A673 (cell line): ENCODE measurements at places on chromosomes 5 and 9. TPM values are rescaled to one million over a fixed set of nuclear protein-coding genes. Genes with fewer than 3 reads are reported as not detected.

- H3K36me3 ChIP-seq = no peaks in the 10 kb centered on the region
- no peak for DNase-seq
- no peak overlapping the region for H3K27ac ChIP-seq
- no peak overlapping the region for H3K4me3 ChIP-seq
- H3K27me3 ChIP-seq = peaks cover under 1% of the 10 kb centered on the region
These were observed 299.9 kb upstream of the MSX2 start for GRCh38 chr5:174424219-174425053.

GRCh38 chr5:91468651-91469422 lies 85.7 kb upstream of the ARRDC3 start:
- no peak overlapping the region for H3K4me3 ChIP-seq
- H3K27ac ChIP-seq = no peak overlapping the region
- H3K36me3 ChIP-seq = no peaks in the 10 kb centered on the region
- H3K4me1 ChIP-seq = peaks cover 8% of the 10 kb centered on the region

DNA sequence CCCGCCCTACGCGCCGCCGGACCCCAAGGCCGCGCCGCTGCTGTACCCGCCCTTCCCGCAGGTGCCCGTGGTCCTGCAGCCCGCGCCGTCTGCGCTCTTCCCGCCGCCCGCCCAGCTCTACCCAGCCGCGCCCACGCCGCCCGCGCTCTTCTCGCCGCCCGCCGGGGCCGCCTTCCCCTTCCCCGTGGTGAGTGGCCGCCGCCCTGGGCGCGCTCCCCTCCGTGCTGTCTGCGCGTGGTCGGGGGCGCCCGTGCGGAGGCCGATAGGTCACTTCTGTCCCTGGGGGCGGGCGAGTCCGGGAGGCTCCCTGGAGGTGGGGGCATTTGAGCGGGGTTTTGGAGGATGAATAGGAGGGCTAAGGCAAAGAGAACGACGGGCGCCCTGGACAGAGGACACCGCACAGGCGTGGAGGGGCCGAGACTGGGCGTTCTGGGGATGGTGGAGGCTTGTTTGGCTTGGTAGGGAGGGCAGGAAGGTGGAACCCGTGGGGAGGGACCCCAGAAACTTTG lies 9.6 kb downstream of the PRRT1B start:
- H3K4me1 ChIP-seq = no peaks in the 10 kb centered on the region
- H3K36me3 ChIP-seq = no peaks in the 10 kb centered on the region
- no peak overlapping the region for H3K4me3 ChIP-seq
- no peak overlapping the region for H3K27ac ChIP-seq
- no peak for DNase-seq
- peaks cover 20% of the 10 kb centered on the region for H3K27me3 ChIP-seq

GRCh38 chr9:3008091-3008490 lies 164.2 kb upstream of the PUM3 start:
- no peak overlapping the region for H3K4me3 ChIP-seq
- no peak overlapping the region for H3K27ac ChIP-seq
- H3K36me3 ChIP-seq = no peaks in the 10 kb centered on the region
- no peaks in the 10 kb centered on the region for H3K27me3 ChIP-seq
- H3K4me1 ChIP-seq = no peaks in the 10 kb centered on the region
- no peak for DNase-seq

- H3K4me1 ChIP-seq = no peaks in the 10 kb centered on the region
- H3K27me3 ChIP-seq = no peaks in the 10 kb centered on the region
- no peak for DNase-seq
- no peak overlapping the region for H3K4me3 ChIP-seq
- no peaks in the 10 kb centered on the region for H3K36me3 ChIP-seq
These were observed 24.2 kb upstream of the HAPLN1 start for GRCh38 chr5:83744821-83745220.

DNA sequence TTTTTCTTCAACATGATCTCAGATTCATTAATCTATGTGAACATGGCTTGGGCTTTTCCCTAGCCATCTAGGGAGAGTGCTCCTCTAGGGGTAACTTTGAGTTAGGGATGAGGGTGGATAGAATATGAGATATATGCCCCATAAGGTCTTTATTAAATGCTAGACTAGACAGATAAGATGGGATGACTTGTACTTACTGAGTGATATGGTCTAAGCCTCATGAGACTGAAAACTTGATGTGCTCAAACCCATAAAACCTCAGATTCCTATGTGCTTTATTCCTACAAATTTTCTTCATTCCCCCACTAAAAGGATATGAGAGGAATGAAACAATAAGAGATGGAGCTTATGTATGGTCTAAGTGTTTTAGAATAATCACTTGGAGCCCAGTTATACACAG lies 386.6 kb downstream of the YTHDC2 start:
- H3K27ac ChIP-seq = no peak overlapping the region
- peaks cover 17% of the 10 kb centered on the region for H3K27me3 ChIP-seq
- DNase-seq = no peak
- no peaks in the 10 kb centered on the region for H3K36me3 ChIP-seq

- H3K4me1 ChIP-seq = peaks cover 54% of the 10 kb centered on the region
- no peaks in the 10 kb centered on the region for H3K36me3 ChIP-seq
- no peaks in the 10 kb centered on the region for H3K27me3 ChIP-seq
- H3K4me3 ChIP-seq = no peak overlapping the region
- H3K27ac ChIP-seq = peak overlapping the region; percentile 34
- DNase-seq = no peak
These were observed 134.6 kb downstream of the OLFM1 start for GRCh38 chr9:135221951-135222631.

DNA sequence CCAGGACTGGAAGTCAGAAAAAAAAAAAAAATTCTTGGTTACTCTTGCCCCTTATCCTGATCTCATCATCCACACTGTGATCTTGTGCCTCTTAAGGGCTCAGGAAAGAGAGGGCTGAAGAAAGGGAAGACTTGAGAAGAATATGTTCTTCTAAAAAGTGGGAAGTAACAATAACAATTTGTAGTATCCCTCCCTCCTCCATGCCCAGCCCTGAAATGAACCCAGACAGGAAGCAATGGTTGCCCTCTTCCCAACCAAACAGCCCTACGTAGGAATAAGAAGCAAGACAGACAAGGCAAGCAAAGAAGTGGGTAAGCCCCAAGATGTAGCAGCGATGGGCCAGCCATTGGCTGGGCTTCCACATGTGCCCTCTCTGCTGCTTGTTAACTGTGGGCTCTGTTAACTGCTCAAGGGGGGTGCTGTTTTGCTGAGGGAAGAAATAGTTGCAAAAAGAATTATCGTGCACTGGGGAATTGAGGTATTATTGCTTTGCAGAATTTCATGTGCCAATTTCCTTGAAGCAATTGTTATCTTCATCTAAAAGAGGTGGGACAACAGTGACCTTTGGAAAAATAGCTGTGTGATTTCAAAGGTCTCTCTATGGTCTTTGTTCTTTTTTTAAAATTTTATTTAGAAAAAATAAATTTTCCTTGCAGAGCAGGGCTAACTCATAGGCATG lies 146.6 kb upstream of the PCA3 start:
- no peak for DNase-seq
- no peaks in the 10 kb centered on the region for H3K4me1 ChIP-seq
- H3K27ac ChIP-seq = no peak overlapping the region

DNA sequence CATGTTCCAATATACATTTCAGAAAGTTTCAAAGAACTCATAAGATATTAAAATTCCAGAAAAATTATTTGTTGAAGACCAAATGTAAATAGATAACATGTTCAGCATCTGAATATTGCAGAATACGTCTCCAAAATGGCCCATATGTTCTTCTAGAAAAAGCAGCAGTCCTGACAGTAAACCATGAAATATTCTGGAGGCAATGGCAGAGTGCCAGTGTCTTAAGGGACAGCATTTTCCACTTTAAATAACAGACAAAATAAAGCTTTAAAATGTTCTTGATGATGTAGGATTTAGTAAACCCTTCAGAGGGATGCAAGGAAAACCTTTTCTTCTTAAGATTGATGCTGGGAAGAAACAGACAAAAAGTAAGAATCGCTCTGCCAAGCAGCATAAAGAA lies 721.0 kb downstream of the NR2F1-AS1 start:
- H3K4me1 ChIP-seq = no peaks in the 10 kb centered on the region
- H3K27me3 ChIP-seq = no peaks in the 10 kb centered on the region
- no peak for DNase-seq

DNA sequence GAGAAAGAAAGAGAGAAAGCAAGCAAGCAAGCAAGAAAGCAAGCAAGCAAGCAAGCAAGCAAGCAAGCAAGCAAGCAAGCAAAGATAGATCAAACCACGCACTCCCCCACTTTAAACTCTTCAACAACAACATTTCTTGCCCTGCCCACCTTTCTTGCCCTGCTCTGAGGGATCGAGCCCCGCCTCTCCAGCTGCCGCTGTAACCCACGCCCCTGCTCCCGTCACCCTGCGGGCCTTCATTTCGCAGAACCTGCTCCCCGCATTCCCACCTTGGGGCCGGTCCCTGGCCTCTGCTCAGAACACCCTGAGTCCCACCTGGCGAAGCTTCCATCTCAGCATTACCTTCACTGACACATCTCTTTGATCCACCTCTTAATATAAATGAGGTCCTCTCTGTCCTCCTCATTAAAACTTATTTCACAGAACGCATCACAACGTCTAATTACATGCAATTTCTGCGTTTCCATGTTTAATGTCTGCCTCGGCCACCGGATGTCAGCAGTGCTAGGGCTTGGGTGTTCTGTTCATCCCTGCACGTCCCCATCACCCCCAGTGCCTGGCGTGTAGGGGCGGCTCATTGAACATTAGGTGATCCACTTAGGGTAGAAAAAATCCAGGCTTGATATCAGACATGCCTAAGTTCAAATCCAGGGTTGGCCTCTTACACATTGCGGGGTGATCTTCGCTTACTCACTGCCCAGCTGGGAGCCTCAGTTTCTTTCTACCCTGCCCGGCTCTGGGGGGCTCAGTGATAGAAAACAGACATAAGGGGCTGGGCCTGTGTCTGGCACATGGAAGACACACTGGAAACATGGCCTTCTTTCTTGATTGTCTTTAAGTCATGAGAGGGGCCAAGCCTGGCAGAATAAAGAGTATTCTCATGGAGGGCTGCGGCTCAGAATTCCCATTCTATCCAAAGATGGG lies 187.6 kb downstream of the DAB2IP start:
- DNase-seq = peak; percentile 21
- no peaks in the 10 kb centered on the region for H3K36me3 ChIP-seq
- no peaks in the 10 kb centered on the region for H3K27me3 ChIP-seq
- H3K4me1 ChIP-seq = no peaks in the 10 kb centered on the region
- H3K27ac ChIP-seq = no peak overlapping the region
- no peak overlapping the region for H3K4me3 ChIP-seq

- no peaks in the 10 kb centered on the region for H3K4me1 ChIP-seq
- no peak overlapping the region for H3K4me3 ChIP-seq
- peaks cover 13% of the 10 kb centered on the region for H3K27me3 ChIP-seq
- H3K36me3 ChIP-seq = no peaks in the 10 kb centered on the region
- no peak for DNase-seq
These were observed 397.7 kb upstream of the RIOK2 start for GRCh38 chr5:97580746-97581145.

- no peaks in the 10 kb centered on the region for H3K27me3 ChIP-seq
- peak; percentile 12 for DNase-seq
- no peaks in the 10 kb centered on the region for H3K4me1 ChIP-seq
- H3K36me3 ChIP-seq = no peaks in the 10 kb centered on the region
- no peak overlapping the region for H3K27ac ChIP-seq
These were observed 118.7 kb upstream of the ATP10B start for GRCh38 chr5:160970605-160971191.

DNA sequence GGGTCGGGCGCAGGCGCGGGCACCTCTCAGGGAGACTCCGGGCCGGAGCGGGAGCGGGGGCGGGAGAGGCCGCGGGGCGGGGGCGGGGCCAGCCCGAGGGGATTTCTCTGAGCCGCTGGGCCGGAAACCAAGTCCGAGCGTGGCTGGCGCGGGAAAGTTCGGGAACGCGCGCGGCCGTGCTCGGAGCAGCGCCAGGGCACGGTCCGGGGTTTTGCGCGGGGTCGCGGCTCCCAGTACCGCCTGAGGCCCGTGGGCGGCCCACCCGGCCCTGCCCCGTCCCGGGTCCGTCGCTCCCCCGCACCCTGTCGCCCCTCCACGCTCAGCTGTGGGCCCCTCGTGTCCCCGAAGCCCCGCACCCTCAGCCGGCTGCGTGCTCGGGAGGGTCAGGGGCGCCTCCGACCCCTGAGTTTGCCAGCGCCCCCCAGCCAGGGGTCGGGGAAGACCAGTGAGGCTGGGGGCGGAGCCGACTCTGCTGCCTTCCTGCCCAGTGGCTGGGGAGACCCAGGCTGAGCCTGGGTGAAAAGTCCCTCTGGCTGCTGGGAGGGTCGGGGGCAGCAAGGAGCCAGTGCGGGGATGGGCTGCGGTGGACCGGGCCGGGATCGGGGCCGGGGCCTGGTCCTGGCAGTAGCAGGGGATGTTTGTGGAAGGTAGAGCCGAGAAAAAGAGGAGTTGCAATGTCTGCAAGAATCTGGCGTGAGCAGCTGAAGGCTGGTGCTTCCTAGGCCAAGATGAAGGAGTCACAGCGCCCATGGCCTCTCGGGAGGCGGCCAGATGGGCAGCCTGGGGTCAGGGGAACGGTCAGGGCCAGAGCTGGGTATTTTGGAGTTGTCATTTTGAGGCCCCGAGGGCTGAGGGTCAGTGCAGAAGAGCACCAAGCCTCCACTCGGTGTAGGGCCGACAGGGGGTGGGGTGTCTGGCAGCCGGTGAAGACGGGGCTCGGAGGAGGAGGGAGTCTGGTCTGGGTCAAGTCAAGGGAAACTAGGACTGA lies 588 bp downstream of the TRAF2 start:
- H3K4me3 ChIP-seq = peak overlapping the region; percentile 89
- no peaks in the 10 kb centered on the region for H3K27me3 ChIP-seq
- no peaks in the 10 kb centered on the region for H3K36me3 ChIP-seq

DNA sequence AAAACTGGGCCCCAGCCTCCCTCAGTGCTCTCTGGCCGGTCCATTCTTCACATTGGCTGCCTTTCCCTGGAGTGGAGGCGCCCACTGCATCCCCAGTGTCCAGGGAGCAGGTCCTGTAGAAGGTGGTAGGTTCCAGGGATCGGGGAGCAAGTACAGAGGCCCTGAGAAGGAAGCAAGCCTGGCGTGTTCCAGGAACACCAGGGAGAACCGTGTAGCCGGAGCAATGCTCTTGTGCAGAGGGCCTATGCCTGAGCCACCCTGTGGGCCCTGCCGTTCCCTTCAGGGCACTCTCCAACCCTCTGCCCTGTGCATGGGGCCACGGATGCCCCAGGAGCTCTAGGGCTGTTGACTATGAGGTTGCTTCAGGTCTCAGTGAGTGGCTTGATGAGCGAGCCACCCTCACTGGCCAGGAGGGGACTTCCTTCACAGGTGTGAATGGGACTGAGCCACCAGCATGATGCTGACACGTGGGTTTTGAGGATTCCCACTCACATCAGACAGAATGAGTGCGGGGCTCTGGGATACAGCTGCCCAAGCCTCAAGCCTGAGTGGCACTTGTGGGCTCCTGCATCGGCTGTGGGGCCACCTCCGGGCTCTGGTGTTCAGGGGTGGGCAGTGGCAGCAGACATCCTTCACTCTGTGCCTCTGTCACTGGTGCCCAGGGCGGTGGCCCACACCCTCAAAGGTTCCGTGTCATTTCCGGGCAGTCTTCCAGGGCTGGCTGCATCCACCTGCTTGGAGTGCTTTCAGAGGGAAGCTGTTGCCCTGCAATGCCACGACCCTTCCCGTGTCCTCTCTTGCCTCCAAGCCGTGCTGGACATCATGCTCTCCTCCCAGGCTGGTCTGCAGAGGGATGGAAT lies 54.4 kb downstream of the ADAMTS2 start:
- H3K4me1 ChIP-seq = no peaks in the 10 kb centered on the region
- no peaks in the 10 kb centered on the region for H3K27me3 ChIP-seq
- no peak for DNase-seq
- H3K4me3 ChIP-seq = no peak overlapping the region
- H3K36me3 ChIP-seq = no peaks in the 10 kb centered on the region

Gene NADK2
- total RNA-seq = 31.6 and 37.1 TPM in 2 replicates

Gene MRPL36
- 89.5 and 102 TPM in 2 replicates for total RNA-seq

Gene KIF3A
- total RNA-seq = 17.3 and 19.1 TPM in 2 replicates

Gene DNAJC25
- total RNA-seq = 6.1 and 6.3 TPM in 2 replicates

Gene ENG
- total RNA-seq = 29.9 and 31.1 TPM in 2 replicates

Gene ATP10B
- total RNA-seq = not detected in 2 replicates

Gene SPATA24
- 4.0 and 4.2 TPM in 2 replicates for total RNA-seq
